ENCODE measurements at places on chromosomes 16 and 17.

DNA sequence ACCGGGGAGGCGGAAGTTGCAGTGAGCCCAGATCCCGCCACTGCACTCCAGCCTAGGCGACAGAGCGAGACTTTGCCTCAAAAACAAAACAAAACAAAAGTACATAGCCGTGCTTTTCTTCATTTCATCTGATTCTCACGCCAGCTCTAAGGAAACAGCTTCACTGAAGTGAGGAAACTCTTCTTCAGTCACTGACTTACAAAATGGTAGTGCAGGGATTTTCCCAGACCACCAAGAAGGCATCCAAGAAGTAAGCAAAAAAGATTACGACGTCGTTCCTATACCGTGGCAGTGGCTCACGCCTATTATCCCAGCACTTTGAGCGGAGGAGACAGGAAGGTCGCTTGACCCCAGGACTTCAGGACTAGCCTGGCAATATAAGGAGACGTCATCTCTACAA lies 40.4 kb upstream of the SLFN13 start:
- no peak for DNase-seq

- peak; percentile 57 for DNase-seq
Measured at GRCh38 chr16:80656711-80657150, 115.9 kb downstream of the DYNLRB2 start.

- no peak for DNase-seq
Measured at GRCh38 chr17:33664116-33664840, 371.2 kb upstream of the ASIC2 start.

- DNase-seq, result no peak
Measured at GRCh38 chr16:80517846-80518245, 22.9 kb upstream of the DYNLRB2 start.

GRCh38 chr16:88924834-88925539 lies 52.0 kb downstream of the CBFA2T3 start:
- DNase-seq, result peak; percentile 20

GRCh38 chr17:76083536-76084182 lies 4.7 kb downstream of the ZACN start:
- no peak for DNase-seq

GRCh38 chr16:30437511-30438046 lies 7.7 kb upstream of the DCTPP1 start:
- no peak for DNase-seq

DNA sequence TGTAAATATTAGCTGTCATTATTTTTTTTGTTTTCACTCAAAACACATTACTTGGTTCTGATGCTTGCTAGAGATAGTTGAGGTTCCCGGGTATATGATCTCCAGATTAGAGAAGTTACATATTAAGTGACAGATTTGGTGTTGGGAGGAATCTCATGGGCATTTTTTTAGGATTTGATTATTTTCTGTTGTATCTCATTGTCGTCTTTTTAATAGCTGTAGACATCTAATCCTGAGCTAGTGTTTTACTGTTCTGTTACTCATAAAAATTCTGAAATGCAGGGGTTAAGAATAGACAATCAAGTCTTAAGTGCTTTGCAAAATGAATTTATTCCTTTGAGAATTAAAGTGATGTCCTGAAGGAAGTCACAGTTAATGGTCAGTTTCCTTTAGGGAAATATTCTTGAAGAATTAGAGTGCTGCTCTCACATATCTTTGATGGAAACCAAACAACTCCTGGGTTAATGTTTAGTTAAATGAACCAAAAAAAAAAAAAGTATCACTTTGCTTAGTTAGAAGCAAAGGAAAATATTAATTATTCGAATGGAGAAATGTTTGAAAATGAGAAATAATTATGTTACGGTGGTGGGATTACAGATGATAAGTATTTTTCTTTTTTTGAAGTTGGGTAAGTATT lies 251.7 kb upstream of the CACNG5 start:
- DNase-seq, result no peak

DNA sequence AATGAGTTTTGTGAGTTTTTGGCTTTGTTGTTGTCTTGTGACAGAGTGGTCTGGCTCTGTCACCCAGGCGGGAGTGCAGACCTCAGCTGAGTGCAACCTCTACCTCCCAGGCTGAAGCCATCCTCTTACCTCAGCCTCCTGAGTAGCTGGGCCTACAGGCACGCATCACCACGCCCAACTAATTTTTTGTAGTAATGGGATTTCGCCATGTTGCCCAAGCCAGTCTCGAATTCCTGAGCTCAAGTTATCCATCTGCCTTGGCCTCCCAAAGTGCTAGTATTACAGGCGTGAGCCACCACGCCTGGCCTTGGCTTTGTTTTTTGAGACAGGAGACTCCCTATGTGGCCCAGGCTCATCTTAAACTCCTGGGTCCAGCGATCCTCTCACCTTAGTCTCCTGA lies 15.1 kb downstream of the CRK start:
- DNase-seq, result no peak

DNA sequence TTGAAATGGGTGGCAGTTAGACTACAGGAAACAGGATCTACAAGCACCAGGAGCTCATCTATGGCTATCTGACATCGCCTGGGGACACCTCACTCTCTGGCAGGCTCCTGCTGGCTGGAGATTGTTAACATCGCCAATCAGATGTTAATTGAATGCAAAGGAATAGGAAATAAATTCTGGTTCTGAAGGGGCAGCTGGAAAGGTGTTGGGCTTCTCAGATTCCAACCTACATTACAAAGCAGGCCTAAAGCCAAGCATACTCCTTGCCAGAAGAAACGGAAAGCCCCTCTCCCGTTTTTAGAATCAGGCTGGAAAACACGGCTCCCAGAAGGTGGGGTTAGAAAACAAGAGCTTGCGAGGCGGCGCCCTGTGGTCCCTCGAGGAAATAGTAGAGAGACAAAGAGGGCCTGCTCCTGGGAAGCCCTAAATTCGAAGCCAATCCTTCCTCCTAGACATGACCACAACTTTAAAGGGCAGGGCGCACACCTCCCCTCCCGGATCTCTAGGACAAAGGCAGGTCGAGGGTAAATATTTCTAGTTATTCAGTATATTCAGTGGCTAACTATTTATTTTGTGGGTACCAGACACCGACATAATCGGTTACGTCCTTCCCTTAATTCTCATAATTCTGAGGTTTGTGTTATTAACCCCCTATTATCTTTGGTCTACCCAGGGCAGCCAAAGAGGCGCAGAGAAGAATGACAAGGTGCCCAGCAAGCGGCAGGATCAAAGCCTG lies 763 bp upstream of the TOM1L1 start:
- DNase-seq, result no peak

DNA sequence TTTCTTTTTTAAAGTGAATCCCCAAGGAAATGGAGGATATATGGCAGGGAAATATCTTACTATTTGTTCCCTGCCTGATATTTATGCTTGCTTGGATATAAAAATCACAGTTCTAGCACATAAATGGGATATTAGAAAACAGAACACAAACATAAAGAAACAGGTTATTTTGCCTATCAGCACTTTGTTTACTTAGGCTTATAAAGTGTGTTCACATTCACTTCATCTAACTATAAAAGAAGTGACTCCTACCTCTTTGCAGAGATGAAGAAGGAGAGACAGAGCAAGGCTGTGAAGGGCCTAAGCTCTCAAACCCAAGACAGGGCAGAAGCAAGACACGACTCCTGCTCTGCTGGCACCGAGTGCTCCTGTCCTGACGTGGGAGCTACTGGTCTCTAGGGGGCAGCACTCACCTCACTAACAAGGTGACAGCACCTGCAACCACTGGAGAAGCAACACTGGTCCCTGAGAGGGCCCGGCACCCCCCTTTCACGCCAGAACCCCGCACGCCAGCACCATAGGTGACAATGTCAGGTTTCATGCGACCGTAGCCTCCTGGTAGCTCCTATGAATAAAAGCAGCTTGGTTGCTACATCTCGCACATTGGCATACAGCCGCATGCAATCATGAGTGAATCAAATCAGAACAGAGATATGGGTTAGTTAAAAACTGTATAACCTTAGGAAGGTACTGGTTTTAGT lies 32.0 kb downstream of the MBTPS1 start:
- peak; percentile 76 for DNase-seq

DNA sequence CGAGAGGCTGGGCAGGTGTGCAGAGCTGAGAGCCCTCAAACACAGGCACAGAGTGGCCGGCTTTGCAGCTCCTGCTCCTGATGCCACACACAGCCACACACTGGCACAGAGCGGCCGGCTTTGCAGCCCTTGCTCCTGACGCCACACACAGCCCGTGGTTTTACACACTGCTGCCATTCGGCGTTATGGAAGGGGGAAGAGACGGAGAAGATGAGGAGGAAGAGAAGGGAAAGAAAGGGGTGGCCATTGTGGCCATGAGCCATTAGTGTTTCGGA lies 26.8 kb downstream of the WSCD1 start:
- DNase-seq, result no peak

DNA sequence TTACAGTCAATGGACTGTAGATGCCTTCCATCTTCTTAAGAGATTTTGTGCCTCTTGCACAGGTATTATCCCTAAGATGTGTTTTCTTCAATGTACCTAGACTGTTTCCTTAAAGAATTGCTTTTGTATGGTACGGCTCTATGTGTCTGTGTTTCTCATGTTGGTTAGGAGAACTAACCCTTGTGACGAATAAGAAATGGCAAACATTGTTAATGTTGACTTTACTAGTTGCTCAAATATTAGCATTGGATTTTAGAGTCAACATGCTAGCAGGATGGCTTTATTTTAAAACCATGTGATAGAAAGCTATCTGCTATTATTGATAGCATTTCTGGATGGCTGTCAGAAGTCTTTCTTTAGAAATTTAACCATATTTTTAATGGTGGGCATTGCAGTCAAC lies 34.5 kb downstream of the WWOX start:
- no peak for DNase-seq

- no peak for DNase-seq
Measured at GRCh38 chr17:16480995-16481394, 11.0 kb downstream of the LRRC75A start.

DNA sequence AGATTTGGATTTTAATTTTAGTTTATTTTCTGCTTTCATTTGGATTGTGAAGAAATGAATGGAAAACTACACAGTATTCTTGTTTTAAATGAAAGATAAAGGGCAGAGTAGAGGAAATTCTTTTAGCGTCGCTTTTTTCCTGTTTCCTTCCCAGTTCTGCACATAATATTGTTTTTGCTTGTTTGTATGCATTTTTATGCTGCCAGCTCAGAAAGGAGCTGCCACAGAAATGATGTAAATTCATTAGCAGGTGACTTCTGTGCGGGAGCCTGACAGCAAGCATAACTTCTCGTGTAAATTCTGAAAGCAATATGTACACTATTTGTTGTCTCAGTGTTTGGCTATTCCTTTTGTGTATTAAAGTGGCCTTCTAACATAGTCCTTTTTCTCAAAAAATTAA lies 234.6 kb downstream of the PHKB start:
- no peak for DNase-seq

DNA sequence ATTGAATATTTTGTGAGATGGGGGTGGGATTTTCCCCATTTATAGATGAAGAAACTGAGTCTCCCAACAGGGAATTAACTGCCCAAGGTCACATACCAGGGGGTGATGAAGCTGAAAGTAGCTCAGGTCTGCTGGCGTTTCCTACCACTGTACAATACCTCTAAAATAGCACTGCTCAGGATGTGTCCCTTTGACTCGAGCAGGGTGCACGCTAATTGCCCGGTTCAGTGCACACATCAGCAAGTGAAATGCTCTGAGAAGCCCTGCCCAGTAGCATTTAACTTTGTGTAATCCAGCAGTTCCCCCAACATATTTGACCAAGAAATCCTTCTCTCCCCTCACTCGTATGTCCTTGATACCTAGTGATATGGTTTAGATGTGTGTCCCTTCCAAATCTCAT lies 50.1 kb upstream of the DDX52 start:
- DNase-seq, result no peak

DNA sequence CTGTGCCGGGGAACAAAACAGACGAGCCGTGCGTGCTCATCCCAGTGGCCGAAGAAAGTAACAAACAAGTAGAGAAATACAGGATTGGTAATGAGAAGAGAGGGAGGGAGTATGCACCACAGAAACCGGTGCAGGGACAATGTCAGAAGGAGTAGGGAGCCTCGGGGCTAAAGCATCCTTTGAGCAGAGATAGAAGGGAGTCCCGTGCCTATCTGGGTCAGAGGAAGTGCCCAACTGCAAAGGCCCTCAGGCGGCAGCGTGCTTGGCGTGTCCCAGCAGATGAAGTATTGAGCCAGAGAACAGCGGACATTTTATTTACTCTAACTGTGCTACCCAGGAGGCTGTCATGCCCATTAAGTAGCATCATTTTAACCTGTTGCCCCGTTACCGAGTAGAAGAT lies 114.9 kb upstream of the CACNG5 start:
- no peak for DNase-seq

GRCh38 chr17:76046064-76046463 lies 19.0 kb upstream of the EVPL start:
- DNase-seq, result no peak

DNA sequence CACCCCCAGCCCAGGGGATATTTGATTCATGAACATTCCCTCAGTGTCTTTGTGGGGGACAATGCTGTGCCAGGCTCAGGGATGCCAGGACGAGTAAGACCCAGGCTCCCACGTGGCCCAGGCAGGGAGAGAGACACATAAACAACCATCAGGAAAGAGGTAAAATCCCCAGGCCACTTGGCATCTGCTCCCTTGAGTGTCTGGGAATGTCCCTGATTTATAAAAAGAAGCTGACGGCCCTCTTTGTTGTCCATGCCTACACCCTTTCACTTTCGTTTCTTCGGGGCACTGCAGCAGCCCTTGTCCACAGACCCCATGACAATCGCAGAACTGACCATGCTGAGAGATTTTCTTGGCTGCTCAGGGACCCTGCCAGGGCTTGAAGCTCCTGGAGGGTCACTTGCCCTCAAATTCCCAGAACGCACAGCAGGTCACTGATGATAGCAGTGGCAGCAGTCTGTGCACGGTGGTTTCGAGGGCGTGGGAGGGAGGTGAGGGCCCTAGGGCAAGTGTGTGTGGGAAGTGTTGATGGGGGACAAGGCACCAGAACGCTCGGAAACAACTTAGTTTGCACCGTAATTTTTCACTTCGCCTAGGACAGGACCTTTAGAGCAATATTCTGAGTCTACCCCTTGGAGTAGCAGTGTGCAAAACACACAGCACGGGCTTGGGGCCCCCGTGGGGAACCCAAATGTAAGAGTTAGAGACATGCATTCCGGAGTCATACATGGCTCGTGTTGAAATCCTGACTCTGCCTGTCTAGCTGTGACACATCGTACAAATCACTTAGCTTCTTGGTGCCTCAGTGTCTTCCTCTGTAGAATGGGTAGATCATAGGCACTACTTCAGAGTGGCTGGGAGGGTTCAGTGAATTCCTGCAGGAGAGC lies 4.7 kb downstream of the NOD2 start:
- peak; percentile 53 for DNase-seq

DNA sequence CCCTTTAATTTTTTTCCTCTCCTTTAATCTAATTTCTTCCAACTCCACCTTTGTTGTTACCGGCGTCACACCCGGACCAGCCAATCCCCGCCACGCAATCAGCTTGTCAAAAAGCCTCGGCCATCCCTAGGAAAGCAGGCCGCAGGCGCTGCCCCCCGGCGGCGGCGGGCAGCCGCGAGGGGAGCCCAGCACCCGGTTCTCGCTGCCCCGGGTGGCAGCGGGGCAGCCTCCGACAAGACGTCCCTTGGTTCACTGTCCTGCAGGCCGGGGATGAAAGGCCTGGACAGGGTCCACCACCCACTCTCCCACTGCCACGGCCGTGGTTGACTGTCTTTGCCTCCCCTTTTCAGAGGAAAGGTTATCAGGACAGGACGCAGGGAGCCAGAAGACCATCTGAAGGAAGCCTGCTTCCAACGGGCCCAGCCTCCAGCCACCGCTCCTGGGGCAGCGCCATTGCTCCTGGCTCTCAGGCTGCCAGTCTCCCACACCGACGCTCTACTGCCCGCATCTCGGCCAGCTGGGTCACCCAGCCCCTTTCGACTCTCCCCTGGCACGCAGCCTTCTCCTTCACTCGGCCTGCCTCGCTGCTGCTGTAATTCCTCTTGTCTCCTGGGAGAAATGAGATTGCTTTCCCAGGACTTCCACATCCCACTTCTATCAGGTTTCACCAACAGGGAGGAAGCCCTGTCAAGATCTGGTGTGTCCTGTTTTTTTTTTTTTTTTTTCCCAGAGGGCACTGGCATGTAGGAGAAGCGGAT lies 2.8 kb upstream of the UBTF start:
- peak; percentile 57 for DNase-seq

Measured in activated CD4-positive, alpha-beta memory T cell treated with anti-CD3 and anti-CD28 coated beads, Interleukin-2, amount 10 ng/mL, durations not matched to agents 7 days and 5 days (primary cell).